T-helper 17 cell (primary cell): ENCODE measurements at places on chromosomes 16 and 17.

DNA sequence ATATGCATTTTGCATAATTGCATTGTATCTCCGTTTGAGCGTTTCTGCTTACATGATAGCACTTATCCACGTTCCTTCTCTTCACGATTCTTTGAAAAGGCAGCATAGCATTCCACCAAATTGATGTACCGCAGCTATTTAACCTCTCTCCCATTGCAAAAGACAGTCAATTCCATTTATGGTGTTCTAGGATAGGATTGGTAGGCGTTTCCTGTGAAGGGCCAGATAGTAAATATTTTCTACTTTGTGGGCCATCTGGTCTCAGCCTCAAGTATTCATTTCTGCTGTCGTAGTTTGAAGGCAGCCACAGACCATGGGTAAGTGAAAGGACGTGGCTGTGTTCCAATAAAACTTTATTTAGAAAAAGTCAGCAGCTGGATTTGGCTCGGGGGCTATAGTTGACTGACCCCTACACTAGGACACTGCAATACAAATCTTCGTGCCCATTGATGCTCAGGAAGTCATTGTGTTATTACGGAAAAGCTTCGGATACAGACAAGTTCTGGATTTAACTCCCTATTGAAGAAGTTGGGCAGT is 10.1 kb downstream of the SNX29 start:
- DNase-seq, result no peak

DNA sequence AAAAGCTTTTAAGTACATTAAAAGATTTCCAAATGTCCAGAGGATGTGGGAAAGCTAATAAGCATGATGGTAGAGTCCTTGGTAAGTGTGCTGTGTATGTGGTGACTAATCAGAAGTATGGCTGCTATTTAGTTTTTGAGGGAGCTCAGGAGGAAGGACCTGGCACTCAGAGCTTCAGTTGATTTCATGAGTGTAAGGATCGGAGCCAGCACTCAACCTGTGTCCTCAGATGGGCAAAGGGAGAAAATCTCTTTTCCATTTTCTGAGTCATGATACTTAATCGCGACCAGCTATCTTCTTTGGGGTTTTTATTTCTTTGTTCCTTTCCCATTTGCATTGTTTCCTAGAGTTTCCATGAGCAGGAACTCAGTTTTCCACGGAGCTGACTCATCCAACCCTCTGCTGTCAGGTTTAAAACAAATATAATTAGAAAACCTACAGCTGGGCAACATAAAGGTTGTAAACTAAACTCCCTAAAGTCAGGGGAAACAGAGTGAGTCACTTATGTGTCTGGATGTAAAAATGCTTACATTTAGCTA is 125.4 kb downstream of the MAP2K6 start:
- no peak for DNase-seq

DNA sequence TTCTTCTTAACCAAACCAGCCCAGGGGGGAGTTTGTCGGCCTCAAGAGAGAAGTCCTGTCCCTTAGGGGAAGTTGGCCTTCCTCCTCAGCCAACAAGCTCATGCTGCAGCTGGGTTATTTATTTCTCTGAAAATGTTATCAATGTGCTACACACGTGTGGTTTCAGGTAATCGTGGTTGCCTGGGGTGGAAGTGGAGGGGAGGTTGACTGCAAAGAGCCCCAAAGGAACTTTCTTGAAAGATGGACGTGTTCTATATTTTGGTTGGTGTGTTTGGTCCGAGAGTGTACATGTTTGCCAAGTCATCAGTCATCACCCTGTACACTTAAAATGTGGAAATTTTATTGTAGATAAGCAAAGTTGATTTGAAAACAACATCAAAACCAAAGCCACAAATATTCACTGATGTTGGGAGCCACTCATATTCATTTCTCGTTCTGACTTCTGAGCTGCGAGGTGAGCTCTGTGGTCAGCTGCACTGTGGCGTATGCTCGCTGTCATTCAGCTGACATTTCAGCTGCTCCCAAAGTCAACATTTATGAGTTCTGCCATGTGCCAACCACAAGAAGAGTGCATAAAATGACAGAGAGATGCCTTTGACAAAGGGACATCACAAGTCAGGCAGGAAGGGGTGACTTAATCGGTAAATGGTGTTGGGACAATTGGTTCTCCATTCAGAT is 26.5 kb upstream of the ADGRG1 start:
- DNase-seq, result no peak

DNA sequence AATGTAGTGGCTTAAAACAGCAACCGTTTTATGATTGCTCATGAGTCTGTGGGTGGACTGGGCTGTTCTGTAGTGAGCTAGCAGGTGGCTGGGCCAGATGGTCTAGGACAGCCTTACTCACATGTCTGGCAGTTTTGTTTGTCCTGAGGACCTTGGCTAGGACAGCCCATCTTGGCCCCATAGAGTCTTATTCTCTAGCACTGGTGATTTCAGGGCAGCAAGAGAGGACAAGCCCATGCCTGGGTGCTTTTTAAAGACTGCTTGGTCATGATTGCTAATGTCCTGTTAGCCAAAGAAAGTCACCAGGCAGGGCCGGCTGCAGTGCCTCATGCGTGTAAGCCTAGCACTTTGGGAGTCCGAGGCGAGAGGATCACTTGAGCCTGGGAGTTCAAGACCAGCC is 139.8 kb downstream of the KATNIP start:
- DNase-seq, result no peak

DNA sequence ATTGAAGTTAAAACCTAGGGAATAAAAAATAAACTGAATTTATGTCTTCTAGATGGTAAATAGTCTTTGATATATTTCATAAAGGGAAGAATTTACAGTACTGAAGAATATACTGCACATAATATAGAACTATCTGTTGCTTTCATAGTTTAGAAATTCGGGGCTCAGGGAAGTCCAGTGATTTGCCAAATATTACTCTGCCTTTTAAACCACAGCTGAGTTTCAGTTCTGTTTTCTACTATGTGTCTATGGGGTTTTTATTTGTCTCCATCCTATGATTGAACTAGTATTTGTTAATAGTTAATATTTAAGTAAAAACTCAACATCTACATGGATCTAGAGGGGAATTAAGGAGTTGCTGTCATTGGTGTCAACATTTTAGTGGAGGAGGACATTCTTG is 715.0 kb upstream of the CDH8 start:
- DNase-seq, result no peak

GRCh38 chr17:27668488-27668823 is 37.5 kb downstream of the LGALS9 start:
- DNase-seq, result no peak

- DNase-seq, result no peak
These were observed 24.9 kb downstream of the HMOX2 start for GRCh38 chr16:4501071-4501478.

- no peak for DNase-seq
These were observed 11.1 kb upstream of the SLC5A11 start for GRCh38 chr16:24834459-24835335.

GRCh38 chr17:40348562-40349476 is 15.7 kb downstream of the GJD3 start:
- no peak for DNase-seq

DNA sequence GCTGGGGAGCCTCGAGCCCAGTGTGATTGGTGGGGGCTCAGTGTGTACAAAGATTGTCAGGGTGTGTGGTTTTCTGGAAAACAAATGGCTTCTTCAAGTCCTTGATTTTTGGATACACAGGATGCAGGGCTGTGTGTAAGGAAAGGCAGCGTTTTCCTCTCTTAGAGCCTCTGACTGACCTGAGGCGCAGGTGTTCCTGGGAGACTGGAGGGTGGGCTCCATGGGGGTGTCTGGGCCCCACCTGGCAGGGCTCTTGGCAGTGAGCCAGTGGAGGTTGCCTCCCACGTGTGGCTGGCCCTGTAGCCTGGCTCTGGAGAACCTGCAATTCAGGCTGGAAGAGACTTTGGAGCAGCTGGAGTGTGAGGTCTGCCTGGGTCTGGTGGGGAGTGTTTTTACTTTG is 5.0 kb downstream of the FOXK2 start:
- no peak for DNase-seq

- DNase-seq, result no peak
These were observed 263.3 kb upstream of the TBX2 start for GRCh38 chr17:61136296-61136695.

DNA sequence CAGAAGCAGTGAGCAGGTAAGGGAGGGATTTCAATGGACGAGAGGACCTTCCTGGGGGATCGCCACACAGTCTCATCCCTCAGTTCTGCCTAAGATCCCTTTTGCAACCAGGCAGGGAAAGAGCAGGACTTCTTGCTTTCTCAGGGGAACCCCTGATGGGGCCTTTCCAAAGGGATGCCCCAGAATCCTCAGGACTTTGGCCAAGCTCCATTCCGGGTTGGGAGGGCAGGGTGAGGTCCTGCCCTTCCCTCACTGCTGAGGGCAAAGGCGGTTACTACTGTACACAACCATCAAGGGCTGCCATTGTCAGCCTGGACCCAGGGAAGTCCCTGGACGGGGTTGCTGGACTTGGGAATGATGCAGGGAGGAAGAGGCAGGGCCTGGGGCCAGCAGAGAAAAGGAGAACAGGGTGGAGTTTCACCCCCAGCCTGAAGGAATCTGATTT is 9.7 kb downstream of the PRR29 start:
- DNase-seq, result no peak

DNA sequence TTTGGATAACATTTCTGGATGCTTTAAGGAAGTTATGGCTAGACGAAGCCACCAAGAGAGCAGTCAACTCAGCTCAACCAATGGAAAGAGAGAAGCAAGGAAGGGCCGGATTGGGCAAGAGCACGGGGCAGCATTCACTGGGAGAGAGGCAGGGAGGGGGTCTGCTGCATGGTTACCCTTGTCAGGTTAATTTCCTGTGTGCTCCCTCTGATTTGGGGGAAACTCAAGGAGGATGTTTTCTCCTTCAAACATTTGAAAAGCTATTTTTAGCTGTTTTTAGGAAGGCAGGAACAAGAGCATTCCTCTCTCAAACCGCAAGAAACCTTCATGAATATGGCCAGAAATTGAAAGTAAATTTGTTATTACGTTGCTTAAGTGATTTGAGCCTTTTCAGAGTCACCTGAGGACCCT is 118.5 kb upstream of the ZFHX3 start:
- DNase-seq, result no peak

DNA sequence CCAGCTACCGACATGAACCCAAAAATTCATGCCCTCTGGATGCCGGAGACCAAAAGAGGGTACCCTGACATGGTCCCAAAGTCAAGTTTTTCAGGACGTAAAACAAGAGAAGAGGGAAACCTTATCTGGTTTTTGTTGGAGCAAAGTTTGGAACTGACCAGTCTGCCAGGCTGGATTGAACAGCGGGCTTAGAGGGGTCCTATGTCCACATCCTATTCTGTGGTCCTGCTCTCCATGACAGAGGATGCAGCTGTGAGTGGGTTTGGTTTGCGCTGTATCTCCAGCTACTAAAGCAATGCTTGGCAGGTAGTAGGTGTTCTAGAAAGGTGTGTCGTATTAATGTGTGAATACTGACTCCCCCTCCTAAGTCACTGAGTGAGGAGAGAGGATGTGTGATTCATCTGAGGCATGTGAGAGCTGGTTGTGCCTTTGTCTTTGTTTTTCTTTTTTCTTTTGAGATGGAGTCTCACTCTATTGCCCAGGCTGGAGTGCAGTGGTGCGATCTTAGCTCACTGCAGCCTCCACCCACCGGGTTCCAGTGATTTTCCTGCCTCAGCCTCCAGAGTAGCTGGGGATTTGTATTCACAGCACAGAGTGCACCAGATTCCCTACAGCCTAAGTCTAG is 31.0 kb downstream of the PMM2 start:
- no peak for DNase-seq

DNA sequence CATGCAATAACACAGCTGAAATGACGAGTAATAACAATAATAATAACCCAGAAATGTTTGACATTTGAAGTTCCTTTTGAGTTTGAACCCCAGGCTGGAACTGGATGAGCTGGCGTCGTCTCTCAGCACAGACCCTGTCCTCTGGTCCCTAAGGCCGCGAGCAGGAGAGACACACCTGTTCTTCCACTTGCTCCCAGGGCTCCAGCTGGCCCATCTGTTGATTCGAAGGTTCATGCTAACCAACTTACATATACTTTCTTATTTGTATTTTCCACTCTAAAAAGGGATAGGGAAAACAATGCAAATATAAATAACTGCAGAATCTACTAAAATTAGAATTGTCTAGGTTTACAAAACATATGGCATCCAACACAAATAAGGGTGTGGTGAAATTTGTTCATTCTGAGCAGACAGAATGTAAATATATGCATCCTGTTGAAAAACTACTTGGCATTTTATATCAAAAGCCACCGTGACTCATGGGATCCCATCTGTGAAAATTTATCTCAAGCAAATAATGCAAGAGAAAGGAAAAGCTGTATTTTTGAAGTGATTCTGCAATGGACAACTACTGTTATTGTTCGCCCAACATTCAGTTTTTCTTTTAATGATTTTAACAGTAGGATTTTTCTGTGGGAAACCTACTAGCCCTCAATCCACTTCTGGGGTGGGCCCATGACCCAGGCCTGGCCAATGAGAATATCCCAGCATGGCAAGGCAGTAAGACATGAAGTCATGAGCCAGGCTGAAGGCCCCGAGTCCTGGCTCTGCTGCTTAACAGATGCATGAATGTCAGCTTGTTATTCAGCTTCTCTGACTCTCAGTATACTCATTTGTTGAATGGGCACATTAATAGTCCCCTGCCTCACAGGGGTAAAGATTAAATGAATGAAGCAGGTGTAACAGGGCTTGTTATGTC is 13.2 kb upstream of the RGS9 start:
- no peak for DNase-seq

DNA sequence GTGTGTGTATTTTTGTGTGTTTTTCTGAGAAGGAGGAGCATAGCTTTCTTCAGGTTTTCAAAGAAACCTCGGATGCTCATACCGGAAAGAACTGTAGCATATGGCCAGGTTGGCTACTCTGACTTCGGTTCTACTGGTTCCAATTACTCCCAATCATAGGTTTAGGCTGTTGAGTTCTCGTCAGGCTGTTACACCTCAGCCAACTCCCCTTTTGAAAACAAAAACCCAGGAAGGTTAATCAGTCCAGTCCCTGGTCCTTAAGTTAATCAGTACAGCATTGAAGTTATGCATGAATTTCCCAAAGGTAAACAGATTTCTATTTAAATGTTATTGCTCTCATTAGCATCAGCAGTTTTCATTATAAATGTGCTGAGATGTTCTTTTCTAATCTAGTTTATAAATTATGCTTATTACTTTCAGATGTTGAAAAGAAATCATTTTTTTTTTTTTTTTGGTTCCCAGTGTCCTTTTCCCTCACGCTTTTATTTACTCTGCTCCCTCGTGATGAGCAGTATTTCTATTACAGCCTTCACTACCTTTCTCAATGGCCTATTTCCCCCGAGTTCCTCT is 111.0 kb downstream of the NPIPB5 start:
- no peak for DNase-seq
